ENCODE measurements at places on chromosomes 6 and 20.

- DNase-seq = no peak
Observed at GRCh38 chr6:156889986-156890385, 112.8 kb downstream of the ARID1B start.

DNA sequence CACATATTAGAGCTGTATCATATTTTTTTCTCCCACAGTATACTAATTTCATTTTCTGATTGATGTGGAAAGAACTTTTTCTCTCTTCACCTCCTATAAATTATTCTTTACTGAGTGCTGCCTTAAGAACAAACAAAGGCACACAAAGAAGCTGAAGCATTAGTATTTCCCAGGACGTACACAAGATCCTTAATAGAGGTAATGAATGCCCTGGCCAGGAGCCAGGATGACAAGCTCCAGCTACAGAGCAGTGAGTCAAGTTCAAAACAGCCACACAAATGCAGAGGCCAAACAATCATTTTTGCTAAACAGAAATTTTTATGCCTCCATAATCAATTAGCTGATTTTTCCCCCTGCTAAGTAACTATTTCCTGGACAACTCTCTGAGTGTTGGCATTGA, 639.6 kb downstream of the EPHA7 start:
- no peak for DNase-seq

GRCh38 chr20:56626367-56627121, 2.6 kb upstream of the TFAP2C start:
- peak; percentile 50 for DNase-seq

DNA sequence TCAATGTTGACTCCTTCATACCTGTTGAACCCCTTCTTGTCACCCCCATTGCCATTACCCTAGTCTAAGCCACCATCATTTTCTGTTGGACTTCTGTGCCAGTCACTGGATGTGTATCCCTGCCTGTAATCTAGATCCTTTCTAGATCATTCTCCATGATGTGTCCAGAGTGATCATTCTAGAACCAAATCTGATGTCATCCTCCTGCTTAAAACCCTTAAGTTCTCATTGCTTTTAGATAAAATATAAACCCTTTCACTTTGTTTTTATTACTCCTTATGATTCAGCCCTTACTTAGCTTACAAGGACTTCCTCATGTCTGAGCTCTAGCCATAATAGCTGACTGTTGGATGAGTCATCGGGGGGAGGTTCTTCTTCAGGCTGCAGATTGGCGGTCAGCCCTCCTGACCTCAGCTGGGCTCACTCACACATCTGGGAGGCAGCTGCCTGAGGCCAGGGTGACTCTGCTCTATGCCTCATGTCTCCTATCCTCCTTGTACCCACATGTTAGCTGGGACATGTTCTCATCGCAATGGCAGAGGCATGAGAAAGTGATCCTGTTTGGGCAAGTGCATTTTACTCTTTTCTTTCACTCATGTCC, 287.6 kb downstream of the ESR1 start:
- DNase-seq = peak; percentile 95

DNA sequence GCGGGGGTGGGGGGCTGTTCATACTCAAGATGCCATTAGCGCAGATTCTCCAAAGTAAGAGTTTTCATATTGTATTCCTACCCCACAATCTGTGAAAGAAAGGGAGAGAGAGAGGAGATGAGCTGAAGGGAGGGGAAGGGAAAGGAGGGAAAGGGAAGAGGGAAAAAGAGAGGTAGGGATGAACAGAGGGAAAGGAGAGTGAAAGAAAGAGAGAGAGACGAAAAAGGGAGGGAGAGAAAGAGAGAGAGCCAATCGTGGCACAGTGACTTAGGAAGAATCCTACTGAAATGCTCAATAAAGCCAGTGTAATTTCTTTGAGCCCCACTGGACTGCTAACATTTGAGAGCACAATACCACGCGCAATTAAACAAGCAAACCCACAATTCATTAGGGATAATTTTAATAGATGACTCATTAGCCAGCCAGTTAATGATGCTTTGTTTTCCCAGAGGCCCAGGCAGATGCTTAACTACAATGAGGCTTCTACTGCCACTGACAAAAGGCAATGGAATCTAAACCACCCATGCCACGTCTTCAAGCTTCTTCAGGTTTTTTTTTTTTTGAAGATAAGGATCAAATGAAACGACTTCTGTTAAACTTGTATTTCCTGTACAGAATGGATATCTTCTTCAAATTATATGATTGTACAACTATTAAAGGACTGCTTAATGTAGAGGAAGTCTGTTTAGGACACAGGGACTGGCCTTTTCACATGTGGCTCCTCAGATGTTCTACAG, 306.8 kb downstream of the FOXC1 start:
- peak; percentile 71 for DNase-seq

GRCh38 chr6:8953310-8953709, 518.0 kb upstream of the SLC35B3 start:
- no peak for DNase-seq

- DNase-seq = no peak
Observed at GRCh38 chr6:129210684-129211083, 327.7 kb downstream of the LAMA2 start.

DNA sequence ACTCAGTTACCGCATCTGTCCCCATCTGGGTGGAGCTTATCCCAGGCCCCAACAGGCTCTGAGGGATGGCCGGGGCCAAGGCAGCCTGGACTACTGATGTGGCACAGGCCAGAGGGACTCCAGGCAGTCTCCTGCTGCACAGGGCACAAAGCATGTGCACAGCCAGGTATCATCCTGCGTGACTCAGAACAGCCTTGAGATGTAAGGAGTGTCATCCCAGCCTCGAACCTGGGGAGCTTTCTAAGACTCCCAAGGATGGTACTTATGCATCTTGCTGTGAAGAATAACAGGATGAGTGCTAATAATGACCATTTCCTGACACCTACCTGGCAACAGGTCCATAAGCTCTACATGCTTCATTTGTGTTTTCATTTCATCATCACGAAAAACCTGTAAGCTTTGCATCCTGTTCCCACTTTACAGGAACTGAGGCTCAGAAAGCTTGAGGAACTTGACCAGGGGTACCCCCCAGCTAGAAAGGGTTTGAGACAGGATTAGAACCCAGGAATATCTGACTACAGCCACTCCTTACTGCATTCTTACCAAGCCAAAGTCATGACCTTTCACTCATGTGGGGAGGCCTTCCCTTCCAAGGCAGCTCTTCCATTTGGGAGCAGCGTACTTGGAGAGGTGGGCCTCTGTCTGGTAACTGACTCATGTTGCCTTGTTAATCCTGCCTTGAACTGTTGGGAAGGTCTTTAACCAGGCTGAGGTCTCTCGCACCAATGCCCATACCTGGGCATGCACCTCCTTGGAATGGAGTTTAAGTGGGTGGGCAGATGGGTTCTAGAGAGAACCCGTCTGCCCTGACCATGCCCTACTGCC, 1.9 kb downstream of the TRIB3 start:
- no peak for DNase-seq

- DNase-seq = peak; percentile 38
Observed at GRCh38 chr6:18501663-18502013, 114.5 kb downstream of the RNF144B start.

DNA sequence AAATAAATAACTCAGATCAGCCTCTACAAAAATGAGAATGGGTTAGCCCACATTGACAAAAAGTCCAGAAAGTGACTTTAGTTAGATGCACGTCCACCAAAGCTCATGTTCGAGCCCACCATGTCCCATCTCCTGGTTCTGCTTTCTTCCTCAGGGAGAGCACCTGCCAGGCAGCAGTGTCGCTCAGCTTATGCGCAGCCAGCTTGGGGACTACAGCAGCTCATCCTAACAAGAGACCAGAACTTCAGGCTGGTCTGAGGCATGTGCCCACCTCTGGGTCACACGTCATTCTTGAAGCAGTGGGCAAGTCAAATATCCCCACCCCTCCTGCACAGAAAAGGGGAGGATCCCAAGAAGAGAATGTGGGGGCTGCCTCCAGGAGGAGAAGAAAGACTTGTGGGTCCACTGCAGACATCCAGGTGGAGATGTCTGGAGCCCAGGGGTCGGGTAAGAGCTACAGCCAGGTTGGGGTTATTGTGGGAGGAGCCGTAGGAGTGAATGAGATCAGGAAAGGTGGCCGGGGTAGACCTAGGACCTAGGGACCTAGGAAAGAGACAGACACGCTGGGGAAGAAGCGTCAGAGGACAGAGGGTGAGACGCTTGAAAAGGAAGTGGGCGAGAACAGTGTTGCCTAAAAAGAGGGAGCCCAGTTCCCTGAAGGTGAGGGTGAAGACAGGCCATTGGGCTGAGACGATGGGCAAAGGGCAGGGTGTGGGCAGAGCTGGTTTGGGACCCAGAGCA, 52.5 kb downstream of the SSR1 start:
- DNase-seq = no peak

DNA sequence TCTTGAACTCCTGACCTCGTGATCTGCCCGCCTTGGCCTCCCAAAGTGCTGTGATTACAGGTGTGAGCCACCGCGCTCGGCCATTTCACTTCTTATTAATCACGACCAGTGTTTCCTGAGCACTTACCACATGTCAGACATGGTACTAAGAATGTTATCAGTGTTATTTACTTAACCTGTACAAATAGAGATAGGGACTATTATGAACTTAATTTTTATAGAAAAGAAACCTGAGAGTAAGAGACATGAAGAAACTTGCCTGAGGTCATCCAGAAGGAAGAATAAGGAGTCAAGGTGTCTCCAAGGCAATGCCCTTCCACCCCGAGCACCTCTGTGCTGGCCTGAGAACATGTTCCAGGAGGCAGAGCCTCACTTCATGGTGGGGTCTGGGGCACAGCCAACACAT, 29.3 kb upstream of the EZR start:
- DNase-seq = no peak

DNA sequence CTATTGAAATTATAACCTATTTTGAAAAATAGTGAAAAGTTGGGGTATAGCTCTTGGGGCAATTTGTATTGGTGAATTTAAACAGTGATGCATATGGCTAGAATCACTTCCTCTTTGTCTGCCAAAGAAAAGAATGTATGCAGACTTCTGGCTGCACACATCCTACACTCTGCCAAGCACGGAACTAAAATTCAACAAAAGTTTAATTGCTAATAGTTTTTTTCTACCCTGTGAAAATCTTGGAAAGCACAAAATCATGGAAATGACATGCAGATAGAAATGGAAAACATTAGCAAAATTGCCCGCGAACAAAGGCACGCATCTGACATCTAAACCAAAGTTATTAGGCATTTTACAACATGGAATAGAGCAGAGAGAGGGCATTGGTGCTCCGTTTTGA, 106.4 kb upstream of the PDE10A start:
- DNase-seq = no peak

GRCh38 chr6:4916954-4917561, 86.8 kb downstream of the RPP40 start:
- DNase-seq = no peak

GRCh38 chr6:123928529-123928928, 124.9 kb downstream of the NKAIN2 start:
- no peak for DNase-seq

GRCh38 chr6:85482206-85482904, 32.5 kb downstream of the NT5E start:
- peak; percentile 74 for DNase-seq

DNA sequence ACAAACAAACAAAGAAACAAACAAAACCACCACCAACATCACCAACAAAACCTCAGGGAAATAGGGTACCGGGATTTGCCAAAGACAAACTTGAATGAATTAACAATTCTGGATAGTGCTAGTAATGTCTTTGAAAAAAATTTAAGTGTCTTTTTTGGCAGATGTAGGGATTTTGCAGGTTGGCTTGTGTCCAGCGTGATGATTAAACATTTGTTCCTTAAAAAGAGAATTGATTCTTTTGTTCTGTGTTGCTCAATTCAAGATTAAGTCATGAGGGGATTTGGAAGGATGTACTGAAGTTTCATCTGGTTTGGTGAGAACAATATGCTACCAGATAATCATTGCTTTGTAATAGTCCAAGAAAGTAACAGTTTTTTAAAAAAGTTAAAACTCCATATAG, 125.1 kb upstream of the HS3ST5 start:
- no peak for DNase-seq

GRCh38 chr6:148891405-148891783, 144.6 kb downstream of the UST start:
- DNase-seq = no peak

GRCh38 chr6:14816116-14816859, 429.6 kb upstream of the JARID2 start:
- no peak for DNase-seq

- DNase-seq = no peak
Observed at GRCh38 chr20:1867495-1868260, 27.5 kb upstream of the SIRPA start.

- peak; percentile 40 for DNase-seq
Observed at GRCh38 chr20:50540620-50541605, 30.7 kb downstream of the PTPN1 start.

- no peak for DNase-seq
Observed at GRCh38 chr20:10200330-10200729, 18.3 kb upstream of the SNAP25 start.

Data from AG08395 (cell line).